ENCODE measurements at places on chromosomes 7 and 10.

GRCh38 chr7:133645884-133646391 lies 393.1 kb downstream of the EXOC4 start:
- DNase-seq: no peak

- DNase-seq: no peak
These were observed 5.0 kb upstream of the ZNF518A start for GRCh38 chr10:96125142-96125515.

DNA sequence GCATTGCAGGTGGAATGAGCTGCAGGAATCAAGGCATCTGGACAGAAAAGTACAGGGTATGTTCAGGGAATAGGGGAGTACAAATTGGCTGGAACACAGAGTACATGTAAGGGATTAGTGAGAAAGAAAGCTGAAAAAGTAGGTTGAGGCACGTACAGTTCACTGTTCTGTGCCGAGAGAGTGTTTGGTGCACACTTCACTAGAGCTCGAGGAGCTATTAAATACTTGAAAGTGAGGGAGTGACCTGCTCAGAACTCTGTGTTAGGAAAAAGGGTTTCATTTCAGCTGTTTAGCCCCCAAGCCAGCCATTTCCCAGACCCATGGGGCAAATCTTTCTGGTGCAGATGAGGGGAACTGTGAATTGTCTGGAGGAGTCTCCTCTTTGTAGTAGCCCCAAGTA lies 115.2 kb downstream of the TBXAS1 start:
- DNase-seq: no peak

- no peak for DNase-seq
These were observed 277.7 kb downstream of the GALNT17 start for GRCh38 chr7:71409550-71410157.

DNA sequence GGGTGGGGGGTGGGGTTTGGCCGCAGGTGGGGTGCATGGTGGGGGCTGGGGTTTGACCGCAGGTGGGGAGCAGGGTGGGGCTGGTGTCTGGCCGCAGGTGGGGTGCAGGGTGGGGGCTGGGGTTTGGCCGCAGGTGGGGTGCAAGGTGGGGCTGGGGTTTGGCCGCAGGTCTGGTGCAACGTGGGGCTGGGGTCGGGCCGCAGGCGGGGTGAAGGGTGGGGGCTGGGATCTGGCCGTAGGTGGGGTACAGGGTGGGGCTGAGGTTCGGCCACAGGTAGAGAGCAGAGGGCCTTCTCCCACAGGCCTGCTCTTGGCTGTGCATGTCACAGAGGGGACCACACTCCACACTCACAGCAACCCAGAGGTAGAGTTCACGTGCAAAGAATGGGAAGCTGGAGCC lies 586.6 kb downstream of the PTPRN2 start:
- no peak for DNase-seq

DNA sequence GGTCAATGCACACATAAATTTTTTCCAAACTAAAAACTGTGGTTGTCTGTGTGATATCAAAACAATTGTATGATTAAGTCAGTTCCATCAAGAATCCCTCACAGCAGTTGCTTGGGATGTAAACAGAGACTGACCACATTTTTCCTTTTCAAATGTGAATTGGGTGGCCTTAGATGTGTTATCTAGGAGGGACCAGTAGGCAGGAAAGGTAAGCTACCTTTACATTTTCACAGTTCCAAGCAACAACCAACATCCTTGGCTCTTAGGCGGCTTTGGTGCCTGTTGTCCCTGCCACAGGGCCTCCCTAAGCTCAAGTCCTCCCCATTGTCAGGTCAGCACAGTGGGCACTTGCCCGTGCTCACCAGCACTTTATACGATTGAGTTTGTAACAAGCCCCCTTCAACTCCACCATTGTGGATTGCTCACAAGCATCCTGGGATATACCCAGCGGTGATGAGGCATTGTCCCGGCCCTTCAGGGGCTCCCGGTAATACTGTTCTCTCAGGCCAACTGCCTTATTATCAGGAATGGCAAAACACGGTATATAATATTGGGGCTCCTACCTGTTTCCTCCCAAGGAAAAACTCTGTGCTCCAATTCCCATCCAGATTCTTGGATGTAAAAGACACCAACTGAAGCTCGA lies 114.9 kb upstream of the ANKRD1 start:
- no peak for DNase-seq

DNA sequence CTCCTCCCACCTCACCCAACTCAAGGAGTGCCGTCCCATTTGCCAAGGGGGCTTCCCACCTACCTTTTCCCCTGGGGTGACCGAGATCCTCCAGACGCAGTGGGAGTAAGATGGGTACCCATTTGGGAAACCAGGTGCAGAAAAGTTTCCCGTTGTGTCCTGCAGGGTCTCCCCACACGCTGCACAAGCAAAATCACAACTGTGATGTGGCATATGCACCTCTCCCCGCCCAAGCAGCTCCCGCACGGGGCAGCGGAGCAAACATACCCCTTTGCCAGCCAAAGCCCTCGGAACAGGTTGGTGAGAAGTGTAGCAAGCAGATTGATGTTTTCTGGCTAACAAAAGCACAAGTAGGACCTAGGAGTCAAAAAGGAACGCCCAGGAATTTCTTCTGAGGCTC lies 51.5 kb upstream of the OPALIN start:
- no peak for DNase-seq

GRCh38 chr7:41711283-41712064 lies 8.6 kb upstream of the INHBA start:
- no peak for DNase-seq

DNA sequence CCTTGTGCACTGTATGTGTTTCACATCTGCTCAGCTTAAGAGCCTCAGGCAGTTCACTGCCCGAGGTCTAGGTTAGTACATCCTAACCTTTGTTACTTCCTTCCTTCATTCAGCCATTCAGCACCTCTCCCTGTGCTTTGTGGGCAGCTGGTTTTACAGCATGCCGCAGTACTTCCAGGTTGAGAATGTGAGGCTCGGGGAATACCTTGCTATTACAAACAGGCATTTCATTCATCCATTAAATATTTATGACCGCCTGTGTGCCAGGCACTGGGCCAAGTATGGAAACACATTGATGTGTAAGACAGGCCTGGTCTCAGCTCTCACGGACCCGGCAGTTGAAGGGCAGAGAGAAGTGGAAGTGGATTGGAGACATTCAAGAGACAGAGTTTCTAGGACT lies 82.4 kb downstream of the SHH start:
- DNase-seq: no peak

DNA sequence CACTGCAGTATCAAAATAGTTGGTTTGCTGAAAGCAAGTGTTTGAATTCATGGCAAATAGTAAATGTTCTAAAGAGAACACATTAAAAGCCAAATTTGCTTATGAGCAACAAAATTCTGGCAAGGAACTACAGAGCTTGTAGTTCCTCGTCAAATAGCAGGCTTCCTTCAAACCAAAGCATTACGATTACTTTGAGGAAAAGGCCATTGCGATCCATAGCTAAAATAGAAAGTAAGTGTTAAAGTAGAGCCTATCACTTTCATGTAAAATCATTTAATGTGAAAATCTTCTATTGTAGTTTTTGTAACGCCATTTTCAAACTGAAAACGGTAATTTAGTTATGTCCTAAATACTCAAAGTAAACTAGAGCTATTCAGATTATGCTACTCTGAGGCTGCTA lies 20.1 kb downstream of the CACNA2D1 start:
- no peak for DNase-seq

DNA sequence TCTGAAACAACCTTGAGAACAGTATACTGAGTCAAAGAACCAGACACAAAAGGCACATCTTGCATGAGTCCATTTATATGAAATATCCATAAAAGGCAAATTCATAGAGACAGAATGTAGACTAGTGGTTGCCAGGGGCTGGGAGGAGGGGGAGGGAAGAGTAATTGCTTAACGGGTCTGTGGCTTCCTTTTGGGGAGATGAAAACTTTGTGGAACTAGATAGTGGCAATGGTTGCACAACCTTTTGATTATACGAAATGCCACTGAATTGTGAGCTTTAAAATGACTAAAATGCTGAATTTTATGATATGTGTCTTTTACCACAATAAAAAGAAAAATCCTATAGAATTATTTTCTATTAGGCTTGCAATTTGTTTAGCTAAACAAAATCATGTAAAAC lies 16.8 kb downstream of the ADRB1 start:
- DNase-seq: no peak

GRCh38 chr10:89351412-89351779 lies 23.6 kb downstream of the IFIT3 start:
- DNase-seq: no peak

DNA sequence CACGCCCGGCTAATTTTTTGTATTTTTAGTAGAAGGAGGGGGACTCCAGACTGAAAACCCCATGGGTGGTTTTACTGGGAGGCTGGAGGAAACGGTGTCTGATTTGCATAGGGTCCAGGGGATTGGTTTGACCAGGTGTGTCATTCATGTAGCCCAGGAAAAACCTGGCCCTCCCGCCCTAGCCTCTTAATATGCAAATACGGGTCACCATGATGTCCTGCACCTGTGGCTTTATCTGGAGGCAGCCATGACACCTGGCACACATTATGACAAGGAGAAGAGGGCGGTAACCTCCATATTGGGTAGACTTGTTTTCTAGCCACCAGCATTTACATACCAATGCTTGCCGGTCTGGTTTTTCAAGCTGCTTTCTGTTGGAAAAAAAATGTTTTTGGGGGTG lies 68.0 kb downstream of the TRIL start:
- no peak for DNase-seq

GRCh38 chr7:138974675-138975292 lies 6.4 kb downstream of the KIAA1549 start:
- DNase-seq: no peak

DNA sequence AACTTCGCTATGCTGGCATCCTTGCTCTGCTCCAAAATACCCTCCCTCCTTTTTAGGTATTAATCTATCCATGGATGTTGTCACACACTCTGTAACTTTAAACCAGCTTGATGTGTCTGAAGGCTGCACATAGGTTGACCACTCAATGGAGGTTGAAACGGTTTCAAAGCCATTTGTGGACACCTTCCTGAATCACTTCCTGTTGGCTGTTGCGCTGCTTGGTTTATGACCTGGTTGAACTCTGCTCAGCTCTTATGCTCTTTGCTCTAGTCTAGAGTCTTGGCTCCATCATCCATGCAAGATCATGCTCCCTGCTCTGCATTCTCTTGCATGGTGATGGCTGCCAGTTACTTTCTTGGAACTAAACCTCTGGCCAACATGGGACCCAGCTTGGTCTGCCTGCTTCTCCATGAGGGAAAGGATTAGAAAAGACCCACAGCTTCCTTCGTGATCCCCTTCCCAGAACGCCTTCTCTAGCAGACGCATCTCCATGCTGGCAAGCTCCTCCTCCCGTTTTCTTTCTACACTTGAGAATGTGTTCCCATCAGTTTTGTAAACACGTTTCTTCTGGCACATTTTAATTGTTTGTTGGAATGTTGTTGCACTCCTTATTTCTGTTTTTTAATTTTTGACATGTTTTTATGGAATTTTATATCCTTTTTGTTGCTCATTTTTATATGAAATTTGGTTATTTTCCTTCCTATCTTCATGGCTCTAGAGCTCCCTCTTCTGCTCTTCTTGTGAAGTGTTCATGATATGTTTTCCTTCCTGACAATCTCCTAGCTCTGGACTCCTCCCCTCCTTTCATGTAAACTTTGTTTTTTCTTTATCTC lies 149.8 kb downstream of the XPNPEP1 start:
- peak; percentile 60 for DNase-seq

DNA sequence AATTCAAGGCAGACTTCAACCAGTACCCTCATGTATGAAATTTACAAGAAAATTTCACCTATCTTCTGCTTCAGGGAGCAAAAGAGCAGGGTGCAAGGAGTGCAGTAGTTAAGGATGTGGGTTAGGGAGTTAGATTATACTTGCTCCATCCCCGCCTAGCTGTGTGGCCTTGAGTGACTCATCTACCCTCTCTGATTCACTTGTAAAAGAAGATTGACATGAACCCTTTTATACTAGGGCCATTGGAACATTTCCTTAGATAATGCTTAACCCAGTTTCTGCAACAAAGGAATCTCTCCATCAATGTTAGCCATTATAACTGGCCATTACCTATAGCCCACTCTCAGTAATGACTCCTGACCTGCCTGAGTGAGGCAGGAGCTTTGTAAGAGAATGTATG lies 10.2 kb upstream of the HSPA12A start:
- DNase-seq: no peak
